ENCODE measurements at places on chromosomes 6 and 20. TPM values are rescaled to one million over a fixed set of nuclear protein-coding genes. Genes with fewer than 3 reads are reported as not detected.

GRCh38 chr6:119147101-119148053, 68.9 kb upstream of the FAM184A start:
- H3K27me3 ChIP-seq = no peaks in the 10 kb centered on the region
- H3K4me3 ChIP-seq = no peak overlapping the region
- peak; percentile 59 for DNase-seq
- no peaks in the 10 kb centered on the region for H3K36me3 ChIP-seq
- H3K4me1 ChIP-seq = peaks cover 15% of the 10 kb centered on the region
- H3K27ac ChIP-seq = peak overlapping the region; percentile 4

The MCCD1 gene
- not detected for total RNA-seq

GRCh38 chr6:160462551-160463109, 114.5 kb downstream of the SLC22A3 start:
- no peak overlapping the region for H3K27ac ChIP-seq
- H3K27me3 ChIP-seq = no peaks in the 10 kb centered on the region
- peak; percentile 19 for DNase-seq
- no peaks in the 10 kb centered on the region for H3K36me3 ChIP-seq
- H3K4me1 ChIP-seq = no peaks in the 10 kb centered on the region

DNA sequence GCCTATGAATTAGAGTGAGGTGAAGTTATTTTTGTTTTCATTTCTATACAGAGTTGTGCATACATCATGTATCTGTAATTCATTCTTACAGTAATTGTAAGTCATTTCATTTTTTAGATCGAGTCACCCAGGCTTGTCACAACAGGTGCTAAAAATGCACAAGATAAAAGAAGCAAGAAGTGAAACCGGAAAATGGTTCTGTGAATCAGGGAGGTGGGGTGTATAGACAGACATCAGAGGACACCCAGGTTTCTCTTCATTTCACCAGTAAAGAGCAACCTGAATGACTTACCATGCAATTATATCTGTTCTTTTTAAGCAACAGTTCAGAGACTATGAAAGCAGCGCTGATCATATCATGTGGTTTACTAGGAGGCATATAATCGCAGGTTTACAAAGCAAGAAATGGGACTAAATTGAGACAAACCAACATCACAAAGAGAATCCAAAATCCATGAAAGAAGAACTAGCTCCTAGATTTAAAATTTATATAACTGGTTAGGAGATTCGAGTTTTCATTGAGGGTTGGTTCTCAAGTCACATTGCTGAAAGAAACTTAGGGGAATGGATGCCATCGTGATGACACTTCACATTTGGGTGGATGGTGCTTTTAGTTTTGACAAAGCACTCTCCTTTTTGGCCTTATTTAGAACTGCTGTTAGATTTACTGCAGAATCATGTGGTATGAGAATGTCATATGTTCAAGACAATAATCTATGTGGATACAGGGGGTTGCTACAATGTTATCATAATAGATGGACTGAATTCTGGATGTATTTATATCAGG, 27.9 kb upstream of the TBC1D7 start:
- no peaks in the 10 kb centered on the region for H3K36me3 ChIP-seq
- no peak for DNase-seq
- no peak overlapping the region for H3K27ac ChIP-seq
- H3K27me3 ChIP-seq = no peaks in the 10 kb centered on the region
- H3K4me1 ChIP-seq = no peaks in the 10 kb centered on the region

DNA sequence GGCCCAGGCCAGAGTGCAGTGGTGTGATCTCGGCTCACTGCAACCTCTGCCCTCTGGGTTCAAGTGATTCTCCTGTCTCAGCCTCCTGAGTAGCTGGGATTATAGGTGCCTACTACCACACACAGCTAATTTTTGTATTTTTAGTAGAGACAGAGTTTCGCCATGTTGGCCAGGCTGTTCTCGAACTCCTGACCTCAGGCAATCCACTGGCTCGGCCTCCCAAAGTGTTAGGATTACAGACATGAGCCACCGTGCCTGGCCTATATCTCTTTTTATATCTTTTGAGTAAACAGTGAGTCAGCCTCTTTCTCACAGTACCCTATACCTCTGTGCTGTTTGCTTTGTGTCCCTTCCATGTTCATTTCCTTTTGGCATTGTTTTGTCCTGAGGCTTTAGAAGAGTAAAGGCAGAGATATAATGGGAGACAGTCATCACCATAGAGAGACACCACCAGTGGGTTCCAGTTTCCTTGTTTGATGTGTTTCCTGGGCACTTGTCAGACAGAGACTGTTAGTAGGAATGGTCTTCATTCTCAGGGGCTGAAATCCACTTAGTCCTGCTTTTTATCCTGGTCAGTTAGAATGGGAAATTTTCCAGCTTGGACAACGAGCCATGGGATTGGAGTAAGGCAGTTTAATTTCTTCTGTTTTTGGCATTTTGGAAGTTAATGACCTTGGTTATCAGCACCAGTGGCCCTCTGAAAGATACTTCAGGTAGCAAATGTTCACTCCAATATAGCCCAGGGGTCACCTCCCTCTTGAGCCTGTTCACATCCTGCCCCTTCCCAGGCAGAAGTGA, 32.2 kb upstream of the ASXL1 start:
- H3K4me1 ChIP-seq = peaks cover 60% of the 10 kb centered on the region
- no peak overlapping the region for H3K4me3 ChIP-seq
- peak; percentile 74 for DNase-seq
- no peaks in the 10 kb centered on the region for H3K36me3 ChIP-seq
